ENCODE measurements at places on chromosomes 7 and 10. TPM values are rescaled to one million over a fixed set of nuclear protein-coding genes. Genes with fewer than 3 reads are reported as not detected.

CDHR1 gene
- total RNA-seq: not detected

PROSER2 gene
- 0.23 TPM for total RNA-seq

CCDC3 gene
- total RNA-seq: 0.07 TPM

ZNF853 gene
- 0.16 TPM for total RNA-seq

AUTS2 gene
- total RNA-seq: 3.3 TPM

CLIP2 gene
- 1.3 TPM for total RNA-seq

AKR1E2 gene
- 10.7 TPM for total RNA-seq

ATRNL1 gene
- total RNA-seq: 0.73 TPM

ANKRD1 gene
- total RNA-seq: not detected

CXCL12 gene
- total RNA-seq: not detected

NME8 gene
- total RNA-seq: not detected

PSPH gene
- total RNA-seq: 12.0 TPM

ASNS gene
- 56.5 TPM for total RNA-seq

GLCCI1 gene
- total RNA-seq: 35.8 TPM

PAPSS2 gene
- not detected for total RNA-seq

CNTNAP2 gene
- not detected for total RNA-seq

NT5C2 gene
- 77.0 TPM for total RNA-seq

SCART1 gene
- total RNA-seq: 1.8 TPM

GNAT3 gene
- total RNA-seq: not detected

NOS3 gene
- 17.0 TPM for total RNA-seq

LLCFC1 gene
- total RNA-seq: not detected

WDFY4 gene
- total RNA-seq: 1.0 TPM

HPSE2 gene
- not detected for total RNA-seq

PHYHIPL gene
- total RNA-seq: not detected

INMT gene
- 0.89 TPM for total RNA-seq

IL2RA gene
- total RNA-seq: 239 TPM

INHBA gene
- not detected for total RNA-seq

HABP2 gene
- not detected for total RNA-seq

OR2A5 gene
- not detected for total RNA-seq

DPCD gene
- 2.0 TPM for total RNA-seq

CCNY gene
- total RNA-seq: 61.3 TPM

FAM237B gene
- not detected for total RNA-seq

ZNF467 gene
- not detected for total RNA-seq

ACTR3C gene
- 11.7 TPM for total RNA-seq

KAT6B gene
- 29.9 TPM for total RNA-seq

GIMAP5 gene
- total RNA-seq: 77.7 TPM

ARHGEF35 gene
- total RNA-seq: 3.6 TPM

LEP gene
- not detected for total RNA-seq

ECHDC3 gene
- not detected for total RNA-seq

LIPF gene
- total RNA-seq: not detected

WDR86 gene
- total RNA-seq: not detected

PLAU gene
- total RNA-seq: 4.8 TPM

FEZF1 gene
- not detected for total RNA-seq

SEMA3E gene
- total RNA-seq: not detected

LRGUK gene
- total RNA-seq: 0.20 TPM

GNGT1 gene
- total RNA-seq: not detected

TECPR1 gene
- 73.7 TPM for total RNA-seq

Data from T-helper 2 cell treated with Interferon-gamma antibody and Interleukin-4, amounts not matched to agents 100 ng/mL and 5 ng/mL, for 36 hours (primary cell).